ENCODE measurements at places on chromosomes 1 and 21. TPM values are rescaled to one million over a fixed set of nuclear protein-coding genes. Genes with fewer than 3 reads are reported as not detected.

DNA sequence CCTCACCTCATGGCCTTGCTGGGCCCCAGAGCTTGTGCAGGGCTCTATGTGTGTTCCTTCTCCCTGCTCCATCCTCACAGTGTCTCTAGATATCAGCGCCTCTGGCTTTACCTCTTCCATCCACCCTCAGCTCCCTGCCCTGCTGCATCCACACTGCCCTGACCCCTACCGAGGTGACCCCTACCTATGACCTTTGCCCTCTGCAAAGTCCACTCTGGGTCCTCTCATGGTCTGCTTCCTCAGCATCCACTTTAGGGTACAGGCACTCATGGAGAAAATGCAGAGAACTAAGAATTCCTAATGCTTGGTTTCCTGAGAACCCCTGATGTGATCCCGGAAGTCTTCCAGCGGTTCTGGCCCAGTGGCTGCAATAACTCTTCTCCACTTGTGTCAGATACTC is 46.9 kb upstream of the PAXBP1 start:
- H3K4me1 ChIP-seq: peaks cover 25% of the 10 kb centered on the region
- H3K4me3 ChIP-seq: no peak overlapping the region
- H3K27ac ChIP-seq: peak overlapping the region; percentile 66
- H3K27me3 ChIP-seq: no peaks in the 10 kb centered on the region

Gene IKBKE
- 77.4 TPM for total RNA-seq

DNA sequence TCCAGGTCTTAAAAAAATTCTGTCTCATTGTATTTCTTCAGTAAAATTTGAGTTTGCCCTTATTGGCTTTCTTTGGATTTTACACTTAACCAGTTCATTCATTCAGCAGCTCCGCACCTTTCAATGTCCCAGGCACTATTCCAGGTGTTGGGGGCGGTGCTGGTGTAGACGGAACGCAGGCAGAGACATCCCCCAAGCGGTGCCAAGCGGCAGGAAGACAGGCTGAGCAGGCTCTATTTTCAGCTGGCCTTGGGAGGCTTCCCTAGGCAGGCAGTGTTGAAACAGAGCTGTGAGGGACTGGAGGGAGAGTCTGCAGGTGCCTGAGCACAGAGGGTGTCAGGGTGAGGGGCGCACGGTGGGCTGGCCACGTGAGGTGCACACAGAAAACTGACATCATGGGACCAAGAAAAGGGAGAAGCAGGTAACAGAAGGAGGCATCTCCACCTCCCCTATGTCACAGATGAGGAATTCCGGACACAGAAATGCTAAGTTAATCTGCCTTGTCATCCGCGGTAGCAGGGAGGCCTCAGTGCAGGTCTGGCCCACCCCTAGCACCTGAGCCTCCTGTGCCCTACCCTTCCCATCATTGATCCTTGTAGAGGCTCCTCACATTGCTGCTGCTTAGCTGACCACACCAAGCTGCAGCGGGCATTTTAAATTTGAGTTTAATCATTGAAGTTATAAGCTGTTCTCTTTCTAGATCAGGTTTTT is 40.8 kb downstream of the SLC37A1 start:
- H3K27me3 ChIP-seq: no peaks in the 10 kb centered on the region
- DNase-seq: peak; percentile 4
- no peak overlapping the region for H3K4me3 ChIP-seq
- H3K27ac ChIP-seq: no peak overlapping the region
- H3K36me3 ChIP-seq: no peaks in the 10 kb centered on the region

Gene WNT3A
- total RNA-seq: not detected

- DNase-seq: peak; percentile 92
- peaks cover 24% of the 10 kb centered on the region for H3K4me1 ChIP-seq
- peak within 1 kb of the TSS; percentile 71 for H3K4me3 ChIP-seq
- peaks cover 30% of the 10 kb centered on the region for H3K27me3 ChIP-seq
- H3K36me3 ChIP-seq: no peaks in the 10 kb centered on the region
Measured at GRCh38 chr21:17512253-17513213, at the start of gene CXADR. TSS of gene CXADR (plus strand) at chr21:17513043. CDS start at chr21:17513130, 87 bp downstream.

Gene ARHGAP29
- total RNA-seq: 4.6 TPM

DNA sequence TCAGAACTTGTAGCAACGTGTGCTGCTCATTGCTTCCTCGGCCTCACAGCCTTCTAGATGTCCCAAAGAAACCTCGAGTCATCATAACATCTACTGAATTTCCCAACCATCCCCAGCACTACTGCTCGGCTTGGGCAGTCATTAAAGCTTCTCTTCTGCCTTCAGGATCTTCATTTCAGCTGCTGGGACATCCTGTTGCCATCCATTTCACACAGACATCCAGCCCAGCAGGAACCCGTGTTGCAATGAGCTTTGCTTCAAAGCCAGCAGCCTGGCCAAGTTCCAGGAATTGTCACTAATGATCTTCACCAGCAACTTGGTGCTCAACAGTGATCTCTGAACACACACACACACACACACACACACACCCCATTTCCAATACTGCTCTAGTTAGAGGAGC is 18.5 kb downstream of the WLS start:
- H3K4me1 ChIP-seq: peaks cover 45% of the 10 kb centered on the region
- H3K27me3 ChIP-seq: no peaks in the 10 kb centered on the region
- H3K27ac ChIP-seq: peak overlapping the region; percentile 67
- DNase-seq: peak; percentile 75
- H3K36me3 ChIP-seq: no peaks in the 10 kb centered on the region

All from transverse colon (tissue), 4 donors.